Endodermal cell (in vitro differentiated cells): ENCODE measurements at places on chromosomes 2 and 18. TPM values are rescaled to one million over a fixed set of nuclear protein-coding genes. Genes with fewer than 3 reads are reported as not detected.

DNA sequence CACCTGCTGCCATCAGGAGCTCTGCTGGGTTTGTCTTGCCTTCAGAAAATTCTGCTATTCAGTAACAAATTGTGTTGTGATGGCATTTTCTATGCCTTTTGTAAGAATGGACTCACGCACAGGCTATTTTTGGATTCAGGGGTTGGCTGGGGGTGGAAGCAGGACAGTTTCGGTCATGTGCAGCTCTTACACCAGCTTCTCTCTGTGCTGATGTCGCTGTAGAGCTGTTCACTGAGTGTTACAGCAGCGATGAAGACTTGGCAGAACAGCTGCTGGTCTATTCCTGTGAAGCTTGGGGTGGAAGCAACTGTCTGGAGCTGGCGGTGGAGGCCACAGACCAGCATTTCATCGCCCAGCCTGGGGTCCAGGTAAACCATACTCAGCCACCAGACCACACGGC, 49.2 kb downstream of the TRPM8 start:
- H3K27ac ChIP-seq: no peak overlapping the region
- no peaks in the 10 kb centered on the region for H3K36me3 ChIP-seq
- H3K4me3 ChIP-seq: no peak overlapping the region
- no peaks in the 10 kb centered on the region for H3K4me1 ChIP-seq

DNA sequence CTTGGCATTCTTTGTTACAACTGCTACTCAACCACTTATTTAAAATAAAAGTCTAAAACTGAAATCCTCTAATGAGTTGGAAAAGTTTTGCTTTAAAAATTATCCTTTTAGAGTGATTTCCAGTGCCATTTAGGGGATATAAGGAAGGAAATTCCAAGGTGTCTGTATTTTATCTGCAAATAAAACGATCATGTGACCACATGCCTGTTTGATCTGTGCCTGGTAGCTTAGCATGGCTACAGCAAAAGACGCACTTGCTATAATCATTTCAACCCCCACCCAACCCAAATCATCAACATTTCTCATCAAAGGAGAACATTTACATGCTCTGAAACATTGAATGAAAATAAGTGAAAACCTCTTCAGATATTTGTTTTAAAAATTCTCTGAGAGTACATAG, 615.1 kb downstream of the IRS1 start:
- H3K36me3 ChIP-seq: no peaks in the 10 kb centered on the region
- H3K27ac ChIP-seq: peak overlapping the region; percentile 62
- DNase-seq: no peak
- H3K4me1 ChIP-seq: no peaks in the 10 kb centered on the region

- H3K36me3 ChIP-seq: no peaks in the 10 kb centered on the region
- H3K27ac ChIP-seq: no peak overlapping the region
- no peaks in the 10 kb centered on the region for H3K4me1 ChIP-seq
- no peak overlapping the region for H3K4me3 ChIP-seq
Observed at GRCh38 chr18:2102022-2102421, 469.3 kb downstream of the METTL4 start.

GRCh38 chr2:54455131-54455562, 980 bp upstream of the SPTBN1 start:
- H3K36me3 ChIP-seq: no peaks in the 10 kb centered on the region
- H3K4me3 ChIP-seq: peak overlapping the region; percentile 95
- no peak for DNase-seq
- peak overlapping the region; percentile 87 for H3K27ac ChIP-seq

- H3K27ac ChIP-seq: no peak overlapping the region
- peak; percentile 61 for DNase-seq
- no peaks in the 10 kb centered on the region for H3K36me3 ChIP-seq
- no peak overlapping the region for H3K4me3 ChIP-seq
- no peaks in the 10 kb centered on the region for H3K27me3 ChIP-seq
Observed at GRCh38 chr2:233936089-233936488, 18.9 kb downstream of the TRPM8 start.

DNA sequence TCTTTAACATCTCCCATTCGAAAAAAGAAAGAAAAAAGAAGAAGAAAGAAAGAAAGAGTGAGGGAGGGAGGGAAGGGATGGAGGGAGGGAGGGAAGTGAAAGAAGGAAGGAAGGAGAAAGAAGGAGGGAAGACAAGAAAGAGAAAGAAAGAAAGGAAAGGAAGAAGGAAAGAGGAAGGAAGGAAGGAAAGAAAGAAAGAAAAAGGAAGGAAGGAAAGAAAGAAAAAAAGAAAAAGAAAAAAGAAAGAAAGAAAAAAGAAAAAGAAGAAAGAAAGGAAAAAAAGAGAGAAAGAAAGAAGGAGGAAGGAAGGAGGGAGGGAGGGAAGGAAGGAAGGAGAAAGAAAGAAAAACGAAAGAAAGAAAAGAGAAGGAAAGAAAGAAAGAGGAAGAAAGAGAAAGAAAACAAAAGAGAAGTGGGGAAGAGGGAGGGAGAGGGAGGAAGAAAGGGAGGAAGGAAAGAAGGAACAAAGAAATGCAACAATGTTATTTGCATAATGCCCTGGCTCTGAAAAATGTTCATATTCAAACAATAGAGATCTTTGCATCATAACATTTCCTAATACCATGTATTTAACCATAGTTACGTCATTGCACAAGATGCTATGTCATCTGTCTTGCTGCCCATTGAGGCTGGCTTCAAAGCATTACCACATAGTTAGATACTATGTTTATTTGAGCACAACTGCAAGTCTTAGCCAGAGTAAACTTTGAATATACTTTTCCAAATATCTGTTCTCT, 550.6 kb downstream of the DSC3 start:
- no peak overlapping the region for H3K4me3 ChIP-seq
- DNase-seq: no peak
- H3K27ac ChIP-seq: no peak overlapping the region
- no peaks in the 10 kb centered on the region for H3K27me3 ChIP-seq
- peaks cover 6% of the 10 kb centered on the region for H3K4me1 ChIP-seq

The COL4A3 gene
- total RNA-seq: 2.1 and 2.4 TPM in 2 replicates

DNA sequence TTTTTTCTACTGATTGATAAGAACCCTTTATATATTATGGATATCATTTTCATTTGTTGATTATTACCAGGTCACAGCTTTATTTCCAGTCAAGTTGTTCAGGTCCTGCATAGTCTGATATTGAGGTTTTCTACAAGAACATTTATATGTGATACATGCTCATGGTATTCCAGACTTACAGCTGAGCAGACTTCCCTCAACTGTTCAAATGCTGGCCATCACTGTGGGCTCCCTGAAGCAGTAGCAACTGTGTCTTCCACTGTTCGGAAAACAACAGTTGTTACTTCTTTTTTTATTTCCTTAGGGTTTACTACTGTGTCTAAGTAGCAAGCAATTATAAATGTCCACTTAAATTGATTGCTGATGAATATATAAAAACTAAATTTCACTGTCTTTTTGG, 79.5 kb downstream of the DGKD start:
- no peak overlapping the region for H3K4me3 ChIP-seq
- H3K27me3 ChIP-seq: no peaks in the 10 kb centered on the region
- no peaks in the 10 kb centered on the region for H3K36me3 ChIP-seq

The SCYGR6 gene
- total RNA-seq: not detected in 3 replicates

DNA sequence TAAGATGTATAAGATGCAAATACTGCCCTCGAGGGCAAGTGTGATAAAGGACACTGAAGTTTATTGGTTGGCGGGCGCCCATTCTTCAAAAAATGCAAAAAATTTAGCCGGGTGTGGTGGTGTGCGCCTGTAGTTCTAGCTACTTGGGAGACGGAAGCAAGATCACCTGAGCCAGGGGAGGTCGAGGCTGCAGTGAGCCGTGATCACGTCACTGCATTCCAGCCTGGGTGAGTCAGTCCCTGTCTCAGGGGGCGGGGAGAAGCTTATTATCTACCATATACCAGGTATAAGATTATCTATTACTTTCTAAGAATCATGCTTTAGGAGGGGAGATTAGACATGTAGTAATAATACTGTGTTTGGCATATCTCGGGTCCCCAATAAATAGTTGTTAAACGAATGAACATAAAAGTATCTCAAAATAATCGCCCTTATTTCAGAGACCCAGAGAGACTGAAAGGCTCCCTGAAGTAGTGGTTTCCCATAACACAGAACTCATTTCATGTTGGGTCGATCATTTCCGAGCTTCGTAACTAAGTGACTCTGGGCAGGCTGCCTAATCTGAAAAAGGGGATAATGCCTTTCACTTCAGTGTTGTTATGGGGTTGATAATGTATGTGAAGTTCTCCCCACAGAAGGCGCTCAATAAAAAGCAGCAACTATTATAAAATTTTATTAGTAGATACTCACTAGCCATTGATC, 1.2 kb upstream of the SELENOI start:
- no peaks in the 10 kb centered on the region for H3K27me3 ChIP-seq
- peak; percentile 80 for DNase-seq
- peaks cover 4% of the 10 kb centered on the region for H3K36me3 ChIP-seq
- H3K4me1 ChIP-seq: peaks cover 7% of the 10 kb centered on the region
- H3K4me3 ChIP-seq: peak overlapping the region; percentile 96

DNA sequence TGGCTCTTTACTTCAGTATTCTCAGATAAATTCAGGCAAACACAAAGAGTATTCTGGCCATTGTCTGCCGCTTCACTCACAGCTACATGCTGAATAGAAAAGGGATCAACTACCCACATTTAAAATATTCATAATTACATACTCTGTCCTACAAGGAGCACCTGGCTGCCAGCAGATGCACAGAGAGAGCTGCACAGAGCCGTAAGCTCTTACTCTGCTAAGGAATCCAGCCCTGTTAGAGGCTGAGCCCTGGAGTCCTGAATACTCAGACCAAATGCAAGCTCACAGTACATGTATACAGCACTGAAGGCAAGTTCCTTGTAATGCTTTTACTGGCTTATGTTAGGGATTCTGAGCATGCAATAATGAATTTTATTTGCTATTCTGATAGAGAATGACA, 80.3 kb downstream of the FTCDNL1 start:
- DNase-seq: no peak
- no peak overlapping the region for H3K4me3 ChIP-seq
- no peaks in the 10 kb centered on the region for H3K36me3 ChIP-seq
- peaks cover 7% of the 10 kb centered on the region for H3K27me3 ChIP-seq

GRCh38 chr2:135409436-135409835, 121.6 kb downstream of the ZRANB3 start:
- H3K27me3 ChIP-seq: no peaks in the 10 kb centered on the region
- no peak overlapping the region for H3K4me3 ChIP-seq
- H3K36me3 ChIP-seq: no peaks in the 10 kb centered on the region
- no peak overlapping the region for H3K27ac ChIP-seq
- DNase-seq: no peak

DNA sequence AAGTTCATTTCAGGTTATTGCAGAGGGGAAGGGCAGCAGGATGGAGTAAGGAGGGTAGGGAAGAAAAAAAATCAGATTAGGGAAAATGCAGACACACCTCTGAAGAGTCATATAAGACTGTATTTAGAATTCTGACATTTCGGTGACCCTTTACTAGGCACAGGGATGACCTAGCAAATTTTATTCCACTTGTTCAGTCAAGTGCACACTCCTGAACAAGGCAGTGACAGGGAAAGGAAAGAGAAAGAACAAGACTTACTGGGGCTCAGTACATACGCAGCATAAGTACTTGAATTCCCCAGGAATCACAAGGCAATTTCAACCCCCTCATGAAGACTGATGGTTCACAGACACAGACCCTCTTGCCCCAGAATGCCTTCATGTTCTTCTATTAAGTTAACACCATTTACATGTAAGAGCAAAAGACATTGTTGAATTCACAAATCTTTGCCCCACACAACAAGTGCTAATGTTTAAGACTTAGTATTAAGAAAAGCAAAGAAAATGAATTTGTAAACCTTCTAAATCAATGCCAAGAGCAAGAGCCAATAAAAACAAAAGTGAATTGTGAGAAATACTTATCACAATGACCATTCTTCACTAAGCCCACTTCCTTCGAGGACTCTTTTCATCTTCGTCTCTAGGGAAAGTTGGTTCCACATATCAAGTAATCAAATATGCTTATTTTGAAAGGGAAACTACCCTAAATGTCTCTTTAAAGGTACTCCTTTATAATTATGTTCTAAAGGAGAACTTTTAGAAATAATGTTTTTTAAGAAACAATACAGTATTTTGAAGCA, 47.0 kb downstream of the COBLL1 start:
- H3K4me3 ChIP-seq: no peak overlapping the region
- H3K4me1 ChIP-seq: peaks cover 8% of the 10 kb centered on the region
- H3K27ac ChIP-seq: no peak overlapping the region
- H3K27me3 ChIP-seq: no peaks in the 10 kb centered on the region
- no peaks in the 10 kb centered on the region for H3K36me3 ChIP-seq

DNA sequence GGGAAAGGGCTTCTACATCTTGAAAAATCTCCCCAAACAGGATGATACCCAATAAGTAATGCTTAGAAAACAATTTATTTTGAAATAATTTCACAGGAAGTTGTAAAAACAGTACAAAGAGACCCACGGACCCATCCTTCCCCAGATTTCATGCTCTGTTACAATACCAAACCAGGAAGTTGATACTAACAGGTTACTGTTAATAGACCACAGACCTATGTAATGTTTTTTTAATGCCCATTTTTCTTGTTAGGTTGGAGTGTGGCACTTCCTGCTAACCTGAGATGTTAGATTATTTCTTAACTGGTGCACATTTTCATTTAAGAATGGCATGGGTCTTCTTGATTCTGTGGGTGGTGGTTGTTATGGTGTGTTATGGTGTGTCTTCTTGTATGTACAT, 21.4 kb upstream of the MGAT5 start:
- no peak for DNase-seq
- no peaks in the 10 kb centered on the region for H3K36me3 ChIP-seq
- peaks cover 9% of the 10 kb centered on the region for H3K4me1 ChIP-seq
- H3K27me3 ChIP-seq: no peaks in the 10 kb centered on the region

- DNase-seq: no peak
- no peaks in the 10 kb centered on the region for H3K36me3 ChIP-seq
- no peak overlapping the region for H3K4me3 ChIP-seq
- no peaks in the 10 kb centered on the region for H3K4me1 ChIP-seq
Observed at GRCh38 chr2:48674933-48675332, 57.3 kb downstream of the GTF2A1L start.

DNA sequence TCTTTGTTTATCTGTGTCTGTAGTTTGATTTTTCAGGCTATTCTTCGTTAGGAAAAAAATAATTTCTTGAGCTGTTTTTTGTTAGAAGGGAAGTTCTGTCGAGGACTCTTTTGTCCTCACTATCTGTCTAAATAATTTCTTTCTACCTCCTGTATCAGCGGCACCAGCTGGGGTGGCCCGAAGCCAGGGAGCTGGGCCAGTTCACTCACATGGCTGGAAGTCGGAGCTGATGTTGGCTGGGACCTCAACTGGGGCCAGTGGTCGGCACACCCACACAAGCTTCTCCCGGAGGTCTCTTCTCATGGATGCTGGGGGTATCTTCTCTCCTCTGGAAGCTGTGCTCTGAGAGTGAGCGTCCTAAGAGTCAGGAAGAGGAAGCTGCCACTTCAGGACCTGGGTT, 8.0 kb upstream of the PDIA6 start:
- no peak overlapping the region for H3K27ac ChIP-seq
- no peak for DNase-seq
- H3K4me3 ChIP-seq: no peak overlapping the region

- H3K4me1 ChIP-seq: no peaks in the 10 kb centered on the region
- no peak overlapping the region for H3K27ac ChIP-seq
- peaks cover 15% of the 10 kb centered on the region for H3K36me3 ChIP-seq
- H3K4me3 ChIP-seq: peak overlapping the region; percentile 89
Observed at GRCh38 chr2:85886141-85886540, 2.6 kb downstream of the ST3GAL5 start.

GRCh38 chr2:6828299-6828584, 37.5 kb downstream of the CMPK2 start:
- no peak overlapping the region for H3K27ac ChIP-seq
- no peaks in the 10 kb centered on the region for H3K27me3 ChIP-seq
- H3K36me3 ChIP-seq: no peaks in the 10 kb centered on the region
- no peak overlapping the region for H3K4me3 ChIP-seq
- DNase-seq: no peak

GRCh38 chr2:235575431-235575830, 81.6 kb downstream of the AGAP1 start:
- no peaks in the 10 kb centered on the region for H3K36me3 ChIP-seq
- no peak overlapping the region for H3K27ac ChIP-seq
- no peak overlapping the region for H3K4me3 ChIP-seq
- DNase-seq: no peak
- H3K4me1 ChIP-seq: peaks cover 8% of the 10 kb centered on the region
